Germinal center (tissue), 1 donor: ENCODE measurements at places on chromosomes 3 and 15.

DNA sequence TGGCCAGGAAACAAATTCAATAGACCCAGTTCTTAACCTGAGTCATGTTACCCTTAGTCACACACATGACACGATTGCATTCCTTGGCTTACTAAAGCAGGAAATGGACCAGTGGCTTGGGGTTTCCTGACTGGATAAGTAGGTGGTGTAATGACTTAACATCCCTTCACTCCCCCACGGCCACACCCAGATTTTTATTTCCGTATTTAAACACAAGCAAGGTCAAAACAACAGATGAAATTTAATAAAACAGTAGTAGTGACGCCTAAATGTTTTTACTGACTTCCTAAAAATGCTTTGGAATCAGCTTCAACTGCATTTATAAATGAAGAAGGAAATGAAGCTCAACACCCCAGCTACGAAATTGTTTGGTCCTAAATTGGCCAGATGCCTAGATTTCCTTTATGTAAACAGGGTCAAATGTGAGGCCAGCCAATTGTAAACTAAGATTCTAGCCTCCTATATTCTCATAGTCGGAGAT, 324.3 kb downstream of the CHST2 start:
- DNase-seq = no peak

DNA sequence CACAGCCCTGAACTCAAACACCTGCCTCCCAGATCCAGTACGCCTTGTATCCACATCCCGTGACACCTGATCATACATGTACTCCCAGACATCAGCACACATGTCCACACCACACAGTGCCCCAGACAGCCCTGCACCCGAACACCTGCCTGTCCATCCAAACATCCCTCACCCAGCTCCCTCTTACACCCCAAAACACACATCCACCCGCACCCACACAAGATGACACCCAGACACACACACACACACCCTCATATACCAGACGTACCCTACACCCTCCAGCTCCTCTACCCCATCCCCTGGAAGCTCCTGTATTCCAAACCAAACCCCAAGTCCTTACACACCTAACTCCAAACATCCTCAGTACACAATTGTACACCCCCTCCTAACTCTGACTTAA, 735 bp downstream of the CAMK1 start:
- no peak for DNase-seq

GRCh38 chr15:35713733-35714132, 167.8 kb upstream of the DPH6 start:
- DNase-seq = no peak

- DNase-seq = no peak
Observed at GRCh38 chr3:194728986-194729385, 43.3 kb downstream of the FAM43A start.

DNA sequence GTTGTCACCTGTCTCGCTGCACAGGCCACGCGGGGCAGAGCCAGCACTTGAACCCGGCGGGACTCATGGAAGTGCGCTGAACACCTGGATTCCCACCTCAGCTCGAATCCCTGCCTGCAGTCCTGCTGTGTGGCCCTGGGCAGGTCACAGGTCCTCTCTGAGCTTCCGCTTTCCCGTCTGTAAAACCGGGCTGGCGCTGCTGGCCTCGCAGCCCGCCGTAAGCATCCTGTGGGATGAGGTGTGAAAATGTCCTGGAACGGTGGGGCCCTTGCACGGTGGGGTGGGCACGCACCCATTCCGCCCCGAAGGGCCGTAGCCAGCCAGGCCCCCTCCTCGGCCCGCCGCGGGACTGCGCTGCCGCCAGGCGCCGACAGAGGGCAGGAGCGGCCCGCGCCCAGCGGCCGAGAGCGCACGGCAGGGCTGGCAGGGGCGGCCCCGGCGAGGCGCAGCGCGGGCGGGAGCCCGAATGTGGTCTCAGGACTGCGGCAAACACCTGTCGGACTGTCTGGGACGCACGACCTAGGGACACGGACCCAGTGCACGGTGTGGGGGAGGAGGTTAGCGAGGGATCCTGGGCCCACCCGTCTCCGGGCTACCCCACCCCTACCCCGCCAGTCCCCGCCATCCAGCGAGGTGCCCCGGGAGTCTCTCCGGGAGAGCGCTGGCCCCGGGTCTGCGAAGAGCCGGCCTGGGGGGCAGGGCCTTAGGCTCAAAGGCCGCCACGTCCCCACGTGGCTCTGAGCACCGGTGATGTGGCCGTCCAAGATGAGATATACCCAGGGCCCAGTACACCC, 40.4 kb downstream of the DNAJB8 start:
- DNase-seq = peak; percentile 86

DNA sequence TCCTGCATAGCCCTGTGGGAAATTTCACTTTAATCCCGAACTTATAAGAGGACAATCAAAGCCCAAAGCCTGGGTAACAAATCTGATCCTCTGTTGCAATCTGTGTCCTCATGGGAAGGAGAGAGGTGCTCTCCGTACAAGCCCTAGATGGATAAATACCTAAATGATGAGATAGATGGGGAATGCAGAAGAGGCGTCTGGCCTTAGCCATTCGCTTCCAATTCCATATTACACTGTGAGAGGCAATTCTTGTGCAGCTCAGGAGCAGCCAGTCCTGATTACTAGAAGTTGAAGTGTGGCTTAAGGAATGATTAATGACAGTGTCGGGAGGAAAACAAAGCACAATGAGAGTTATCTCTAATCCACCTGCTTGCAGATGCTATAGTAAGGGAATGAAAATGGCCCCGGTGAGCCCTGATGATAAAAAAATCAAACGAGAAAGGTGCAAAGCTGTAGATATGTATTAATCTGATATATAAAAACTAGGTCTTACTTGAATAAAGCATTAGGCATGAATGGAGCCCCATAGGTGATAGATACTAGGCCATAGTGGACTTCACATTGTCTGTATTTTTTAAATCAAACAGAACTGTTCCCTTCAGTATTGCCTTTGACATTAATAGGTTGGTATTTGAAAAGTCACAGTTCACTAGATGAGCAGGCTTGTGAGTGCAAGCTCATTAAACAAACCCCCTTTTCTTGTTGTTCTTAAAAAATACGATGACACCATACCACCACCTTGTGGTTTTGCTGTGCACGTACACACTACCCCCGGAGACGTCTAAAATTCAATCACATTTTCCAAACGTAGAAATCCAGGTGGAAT, 54.2 kb upstream of the TMCO5A start:
- DNase-seq = peak; percentile 3

DNA sequence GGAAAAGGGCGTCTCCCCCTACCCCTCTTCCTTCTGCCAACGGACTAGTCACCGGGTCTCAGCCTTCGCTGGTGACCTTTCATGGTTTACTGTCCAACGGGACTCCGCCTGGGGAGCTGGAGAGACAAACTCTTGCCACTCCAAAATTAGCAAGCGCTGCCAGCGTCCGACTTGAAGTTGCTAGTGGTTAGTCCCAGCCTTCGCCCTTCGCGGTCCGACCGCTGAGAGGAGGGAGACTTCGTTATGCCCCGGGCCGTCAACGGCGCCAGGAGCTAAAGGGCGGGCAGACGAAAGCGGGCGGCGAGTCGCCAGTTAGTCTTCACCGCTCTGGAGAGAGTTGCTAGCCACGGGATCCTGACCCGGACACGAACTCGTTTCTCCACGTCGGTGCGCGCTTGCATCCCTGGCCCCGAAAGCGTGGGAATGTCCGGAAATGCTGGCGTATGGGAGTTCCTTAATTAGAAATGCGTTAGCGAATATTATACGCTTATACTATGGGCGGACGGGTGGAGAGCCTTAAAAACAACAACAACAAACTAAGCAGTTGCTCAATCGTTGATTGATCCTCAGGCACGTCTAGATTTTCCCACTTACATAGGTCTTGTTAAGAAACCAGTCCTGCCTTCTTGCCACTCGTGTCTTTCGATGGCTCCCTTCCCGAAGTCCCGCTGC, 716 bp downstream of the SMC4 start:
- DNase-seq = peak; percentile 15

DNA sequence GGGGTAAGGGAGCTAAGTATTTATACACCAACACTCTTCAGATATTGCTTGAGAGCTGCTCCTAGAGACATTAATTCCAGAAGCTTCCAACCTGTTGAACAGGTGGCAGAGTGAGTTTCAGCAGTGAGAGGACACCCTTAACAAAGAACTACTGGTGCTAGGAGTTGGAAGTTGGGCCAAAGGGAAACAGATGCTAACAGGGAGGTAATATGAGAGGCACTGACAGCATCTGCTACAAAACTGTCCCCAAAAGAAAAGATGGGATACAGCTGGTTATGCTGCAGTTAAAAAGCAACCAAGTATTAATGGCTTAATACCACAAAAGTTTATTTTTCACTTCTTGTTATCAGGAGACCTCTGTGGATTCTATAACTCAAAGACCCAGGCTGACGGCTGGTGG, 104.5 kb upstream of the SATB1 start:
- DNase-seq = no peak

DNA sequence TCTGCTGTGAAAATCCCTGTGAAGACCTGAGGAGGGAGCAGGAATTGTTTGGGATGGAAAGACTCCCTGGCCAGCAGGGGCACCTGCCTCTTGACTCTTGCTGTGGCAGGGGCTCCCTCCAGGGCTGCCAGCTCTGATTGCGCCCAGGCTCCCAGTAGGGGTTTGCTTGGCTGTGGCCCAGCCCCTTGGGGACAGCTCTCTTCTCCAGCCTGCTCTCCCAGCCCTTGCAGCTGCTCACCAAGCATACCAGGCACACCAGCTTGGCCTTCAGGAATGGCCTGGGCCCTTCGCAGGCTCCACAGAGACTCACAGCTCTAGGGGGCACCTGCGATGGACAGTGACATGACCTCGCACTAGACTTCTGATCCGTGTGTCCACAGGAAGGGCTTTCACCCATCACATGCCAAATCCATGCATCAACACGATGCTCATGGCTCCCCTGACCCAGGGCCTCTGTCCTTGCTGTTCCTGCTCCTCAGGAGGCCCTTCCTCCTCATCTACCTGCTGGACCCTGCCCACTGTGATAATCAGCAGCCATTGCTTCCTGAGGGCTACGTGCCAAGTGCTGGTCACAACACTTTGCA, 61.8 kb downstream of the SCN5A start:
- no peak for DNase-seq

GRCh38 chr3:179927191-179927590, 109.5 kb downstream of the PEX5L start:
- no peak for DNase-seq

- DNase-seq = no peak
Observed at GRCh38 chr3:144437989-144438388, 466.4 kb downstream of the DIPK2A start.

DNA sequence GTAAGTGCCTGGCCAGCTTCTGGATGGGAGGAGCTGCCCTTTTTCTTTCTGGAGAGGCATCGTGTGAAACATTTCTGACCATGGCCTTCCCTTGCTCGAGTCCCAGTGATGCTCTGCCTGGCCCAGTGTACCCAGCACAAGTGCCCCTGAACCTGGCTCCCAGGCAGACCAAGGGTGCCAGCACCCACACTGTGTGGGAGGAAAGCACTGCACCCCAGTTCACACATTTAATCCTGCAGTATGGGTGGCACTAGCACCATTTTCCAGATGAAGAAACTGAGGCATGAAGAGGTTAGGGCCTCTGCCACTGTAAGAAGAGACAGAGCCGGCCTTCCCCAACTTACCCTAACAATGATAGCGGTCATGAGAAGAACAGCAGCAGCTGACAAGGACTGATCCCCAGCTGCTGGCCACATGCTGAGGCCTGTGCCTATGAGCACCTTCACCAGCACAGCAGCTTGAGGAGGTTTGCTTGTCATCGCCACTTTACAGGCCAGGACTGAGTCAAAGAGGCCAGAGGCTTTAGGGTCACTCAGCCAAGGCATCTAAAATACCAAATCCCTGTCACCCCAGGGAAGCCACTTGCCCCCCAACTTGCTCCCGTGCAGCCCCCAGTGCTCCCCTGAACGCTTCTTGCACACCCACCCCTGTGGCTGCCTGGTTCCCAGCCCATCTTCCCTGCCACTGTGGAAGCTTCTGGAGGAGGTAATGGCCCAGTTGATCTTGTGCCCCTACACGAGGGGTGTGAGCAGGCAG, 15.0 kb downstream of the PRR23E start:
- no peak for DNase-seq

GRCh38 chr15:49239105-49239504, 69.1 kb downstream of the GALK2 start:
- DNase-seq = no peak

- DNase-seq = no peak
Observed at GRCh38 chr3:194475978-194476377, 10.8 kb downstream of the ATP13A3 start.

- no peak for DNase-seq
Observed at GRCh38 chr3:37453393-37454389, 279.3 kb upstream of the LRRFIP2 start.

- DNase-seq = no peak
Observed at GRCh38 chr3:177529071-177529550, 331.8 kb upstream of the TBL1XR1 start.

- no peak for DNase-seq
Observed at GRCh38 chr3:5205165-5205941, 17.8 kb downstream of the EDEM1 start.

GRCh38 chr3:62757045-62757444, 118.2 kb downstream of the CADPS start:
- DNase-seq = no peak

GRCh38 chr3:41169023-41169422, 30.3 kb upstream of the CTNNB1 start:
- no peak for DNase-seq

DNA sequence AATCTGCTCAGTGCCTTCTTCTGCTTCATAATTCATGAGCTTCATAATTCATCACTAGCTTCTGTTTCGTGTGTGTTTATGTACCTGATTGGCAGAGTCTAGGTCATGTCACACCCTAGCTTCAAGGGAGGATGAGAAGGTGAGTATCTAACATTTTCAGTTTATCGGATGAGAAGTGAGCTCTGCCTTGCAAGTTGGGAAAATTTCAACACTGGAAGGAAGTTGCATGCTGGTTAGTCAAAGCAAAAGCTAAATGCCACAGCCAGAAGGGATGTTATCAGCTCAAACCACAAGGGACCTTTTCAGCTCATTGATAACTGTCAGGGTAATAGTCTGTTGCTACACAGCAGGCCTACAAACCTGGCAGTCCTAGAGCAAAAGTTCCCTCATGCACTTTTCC, 7.3 kb upstream of the TNFSF10 start:
- DNase-seq = no peak

DNA sequence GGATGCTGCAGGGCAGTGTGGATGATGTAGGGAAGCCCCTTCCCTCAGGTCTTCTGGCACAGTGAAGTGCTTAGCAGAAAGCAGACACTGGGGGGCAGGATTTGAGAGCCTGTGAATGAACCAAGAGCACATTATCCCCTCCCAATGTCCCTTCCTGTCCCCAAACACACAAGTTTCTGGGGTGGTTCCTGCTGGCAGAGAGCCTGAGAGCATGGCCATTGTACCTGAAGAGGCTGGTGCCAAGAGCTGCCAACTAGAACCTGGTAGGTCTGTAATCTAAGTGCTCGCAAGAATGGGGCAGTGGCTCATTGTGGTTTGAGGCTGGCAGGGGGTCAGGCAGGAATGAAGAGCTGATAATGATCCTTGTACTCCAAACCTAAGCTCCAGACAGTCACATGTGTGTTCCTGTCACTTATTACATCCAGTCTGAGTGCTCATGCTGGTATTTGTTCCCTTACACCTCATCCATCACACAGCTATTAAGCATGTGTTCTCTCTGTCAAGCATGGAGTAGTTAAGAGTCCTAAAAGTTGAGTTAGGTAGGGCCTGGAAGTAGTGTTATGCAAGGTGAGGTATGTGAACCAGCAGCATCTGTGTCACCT, 6.7 kb upstream of the CCR1 start:
- DNase-seq = no peak

GRCh38 chr15:92979011-92979701, 79.0 kb downstream of the CHD2 start:
- no peak for DNase-seq

GRCh38 chr3:196670339-196670738, 30.8 kb downstream of the NRROS start:
- DNase-seq = no peak
